Activated gamma-delta T cell (primary cell): ENCODE measurements at places on chromosomes 3 and 15.

DNA sequence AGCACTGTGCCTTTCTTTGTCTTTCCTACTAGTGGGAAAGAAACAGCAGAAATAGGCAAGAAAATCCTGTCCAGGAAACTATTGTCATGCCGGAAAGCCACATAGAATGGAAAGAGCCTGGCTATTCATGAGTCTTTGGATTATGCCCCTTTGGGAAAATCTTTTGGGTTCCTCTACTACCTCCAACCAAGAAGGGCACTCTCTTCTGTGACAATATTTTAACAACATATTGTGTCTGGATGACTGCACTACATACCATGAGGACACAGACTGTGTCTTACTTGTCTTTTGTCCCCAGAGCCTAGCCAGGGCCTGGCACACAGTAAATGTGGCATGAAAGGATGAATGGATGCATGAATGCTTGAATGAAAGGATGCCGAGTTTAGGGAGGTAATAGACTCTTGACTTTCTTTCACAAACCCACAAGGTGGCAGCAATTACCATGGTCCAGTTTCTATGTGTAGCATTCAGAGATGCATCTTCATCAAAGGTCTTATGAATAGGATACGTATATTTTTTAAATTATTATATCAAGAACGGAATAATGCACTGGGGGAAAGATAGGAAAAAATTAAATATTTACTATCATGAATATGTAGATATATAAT lies 30.3 kb downstream of the ARL14 start:
- no peak for DNase-seq

DNA sequence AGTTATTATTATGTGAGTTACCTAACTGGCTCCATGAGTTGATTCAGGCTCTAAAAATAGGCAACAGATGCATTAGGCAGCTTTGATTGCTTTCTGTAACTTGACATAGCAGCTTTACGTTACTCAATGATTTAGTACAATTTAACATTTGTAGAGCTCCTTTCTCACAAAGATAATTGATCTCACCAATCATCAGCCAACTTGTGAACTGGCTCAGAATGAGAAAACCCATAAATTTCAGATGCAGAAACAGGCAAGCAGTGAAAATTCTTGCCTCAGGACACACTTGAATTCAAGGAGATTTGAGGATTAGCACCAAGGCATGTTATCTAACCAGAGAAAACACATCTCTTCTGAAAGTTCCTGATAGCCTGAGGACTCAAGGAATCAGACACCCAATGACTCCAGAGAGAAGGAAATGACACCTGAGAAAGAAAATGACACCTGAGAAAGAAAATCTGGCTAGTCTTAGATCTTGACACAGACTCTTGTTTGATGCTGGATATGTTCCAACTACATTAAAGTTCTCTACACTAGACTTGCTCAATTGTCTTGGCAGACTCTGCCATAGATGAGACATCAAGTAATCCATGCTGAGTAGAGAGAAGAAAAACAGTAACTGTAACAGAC lies 315.1 kb upstream of the CBLB start:
- no peak for DNase-seq

- no peak for DNase-seq
Observed at GRCh38 chr3:45137656-45138181, 8.5 kb downstream of the CDCP1 start.

GRCh38 chr3:43296565-43296964 lies 10.2 kb downstream of the SNRK start:
- no peak for DNase-seq

- no peak for DNase-seq
Observed at GRCh38 chr3:184899953-184900595, 88.1 kb downstream of the VPS8 start.

GRCh38 chr3:48426944-48427629 lies 2.8 kb downstream of the PLXNB1 start:
- DNase-seq = no peak

- no peak for DNase-seq
Observed at GRCh38 chr3:138242466-138242865, 55.4 kb downstream of the ARMC8 start.

DNA sequence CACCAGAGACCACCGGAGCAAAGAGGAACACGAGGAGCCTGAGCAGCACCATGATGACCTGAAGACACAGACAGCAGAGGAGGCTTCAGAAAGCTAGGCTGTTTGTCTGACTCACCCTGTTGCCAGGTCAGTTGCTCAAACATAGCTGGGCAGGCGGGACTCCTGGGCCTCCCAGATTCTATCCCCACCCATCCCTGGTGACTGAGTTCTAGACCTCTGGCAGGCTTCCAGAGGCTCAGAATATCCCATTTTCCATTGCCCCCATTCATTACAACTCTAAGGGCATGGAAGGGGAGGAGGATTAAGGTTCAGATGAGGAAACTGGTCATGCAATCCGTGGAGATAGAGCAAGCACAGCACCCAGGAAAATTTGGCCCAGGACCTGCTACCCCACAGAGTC lies at the start of gene CDHR4:
TSS of gene CDHR4 (minus strand) at position 113 of the 400 bp plus-strand sequence. CDS start at position 52, 61 bp downstream.
- DNase-seq = no peak

- no peak for DNase-seq
Observed at GRCh38 chr15:67006083-67007065, 59.0 kb upstream of the SMAD3 start.

GRCh38 chr3:41118461-41119390 lies 80.6 kb upstream of the CTNNB1 start:
- no peak for DNase-seq

DNA sequence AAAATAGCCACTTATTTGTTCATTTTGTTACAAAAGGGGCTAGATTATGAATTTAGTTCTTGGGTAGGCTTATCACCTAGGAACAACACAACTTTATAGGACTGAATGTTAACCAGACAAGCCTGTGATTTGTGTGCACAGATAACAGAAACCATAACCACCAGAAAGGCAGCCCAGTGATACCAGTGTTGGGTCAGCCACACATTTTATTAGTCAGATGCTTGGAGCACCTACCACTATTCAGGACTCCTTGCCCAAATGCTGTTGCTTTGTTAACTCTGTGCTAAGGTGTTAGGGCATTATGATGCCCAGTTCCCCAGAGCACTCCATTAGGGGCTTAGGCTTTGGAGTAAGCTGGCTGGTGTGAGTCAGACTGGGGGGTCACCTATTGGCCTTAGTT lies 22.5 kb downstream of the PLCL2 start:
- DNase-seq = no peak

GRCh38 chr3:68378631-68379030 lies 553.7 kb downstream of the TAFA4 start:
- DNase-seq = no peak

DNA sequence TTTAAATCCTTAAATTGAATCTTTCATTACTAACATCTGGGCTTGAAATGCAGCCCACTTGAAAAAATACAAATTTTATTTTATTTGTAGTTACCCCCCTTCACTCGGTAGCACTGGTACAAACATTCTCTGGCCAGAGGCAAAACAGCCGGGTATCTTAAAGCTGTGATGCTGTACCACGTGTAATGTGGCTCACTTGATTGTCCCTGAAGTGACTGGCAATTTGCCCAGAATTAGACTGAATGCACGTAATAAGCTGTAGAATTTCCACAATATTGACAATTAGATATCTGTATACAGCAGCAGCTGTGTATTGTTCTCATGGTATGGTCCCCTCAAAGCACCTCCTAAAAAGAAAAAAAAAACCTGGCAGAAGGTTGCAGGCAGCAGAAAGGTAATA lies 192.8 kb upstream of the TBC1D5 start:
- no peak for DNase-seq

GRCh38 chr3:134342259-134342658 lies 32.0 kb downstream of the AMOTL2 start:
- DNase-seq = no peak

DNA sequence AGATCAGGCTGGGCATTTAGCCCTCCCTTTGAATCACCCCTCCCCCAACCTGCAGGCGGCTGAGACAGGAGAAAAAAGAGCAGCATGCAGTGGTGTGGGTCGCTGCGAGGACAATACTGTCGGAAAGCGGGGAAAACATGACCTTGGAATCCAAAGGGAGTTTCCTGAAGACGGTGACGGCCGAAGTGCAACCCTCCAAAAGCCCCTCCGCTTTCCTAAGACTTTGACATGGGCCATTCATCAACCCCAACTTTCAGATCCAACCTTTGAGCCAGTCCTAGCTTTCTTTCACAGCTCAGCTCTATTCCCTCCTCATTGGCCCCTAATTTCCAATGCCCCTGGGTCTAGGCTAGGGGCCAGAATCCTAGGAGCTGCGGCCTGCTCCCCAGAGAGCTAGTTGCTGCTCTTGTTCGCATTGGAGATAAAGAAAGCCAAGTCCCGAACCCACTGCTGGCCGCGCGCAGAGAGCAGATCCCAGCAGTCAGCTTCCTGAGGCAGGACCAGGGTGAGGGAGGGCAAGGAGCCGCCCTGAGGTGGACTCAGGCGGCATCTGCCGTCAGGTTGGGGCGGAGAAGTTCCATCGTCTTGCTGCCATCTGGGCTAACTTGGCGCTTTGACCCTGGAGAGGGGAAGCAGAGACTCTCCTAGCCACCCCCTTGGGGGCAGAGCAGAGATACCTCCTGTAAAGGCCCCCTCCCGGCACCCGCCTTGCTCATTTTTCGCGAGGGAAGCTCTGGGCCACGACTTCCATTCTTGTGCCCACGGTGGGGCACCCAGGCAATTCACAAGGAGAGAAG lies 914 bp downstream of the ZIC4 start:
- DNase-seq = no peak

DNA sequence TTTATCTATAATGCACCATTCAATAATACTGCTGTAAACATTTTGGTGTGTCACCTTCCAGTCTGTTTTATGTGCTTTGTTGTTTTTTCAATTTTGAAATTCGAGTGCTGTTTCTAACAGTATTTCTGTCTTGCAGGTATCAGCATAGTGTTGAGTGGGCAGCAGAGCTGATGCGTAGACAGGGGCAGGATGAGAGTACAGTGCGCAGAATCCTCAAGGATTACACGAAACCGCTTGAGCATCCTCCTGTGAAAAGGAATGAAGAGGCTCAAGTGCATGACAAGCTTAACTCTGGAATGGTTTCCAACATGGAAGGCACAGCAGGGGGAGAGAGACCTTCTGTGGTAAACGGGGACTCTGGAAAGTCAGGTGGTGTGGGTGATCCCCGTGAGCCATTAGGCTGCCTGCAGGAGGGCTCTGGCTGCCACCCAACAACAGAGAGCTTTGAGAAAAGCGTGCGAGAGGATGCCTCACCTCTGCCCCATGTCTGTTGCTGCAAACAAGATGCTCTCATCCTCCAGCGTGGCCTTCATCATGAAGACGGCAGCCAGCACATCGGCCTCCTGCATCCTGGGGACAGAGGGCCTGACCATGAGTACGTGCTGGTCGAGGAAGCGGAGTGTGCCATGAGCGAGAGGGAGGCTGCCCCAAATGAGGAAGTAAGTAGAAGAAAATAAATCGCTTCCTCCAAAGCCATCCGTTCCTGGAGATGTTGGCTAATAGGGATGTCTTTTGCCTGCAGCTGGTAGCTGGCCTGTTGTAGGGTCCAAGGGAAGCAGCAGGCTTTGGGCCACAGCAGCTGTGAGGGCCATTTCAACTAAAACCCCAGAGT lies 19.1 kb downstream of the TSEN2 start:
- DNase-seq = no peak

DNA sequence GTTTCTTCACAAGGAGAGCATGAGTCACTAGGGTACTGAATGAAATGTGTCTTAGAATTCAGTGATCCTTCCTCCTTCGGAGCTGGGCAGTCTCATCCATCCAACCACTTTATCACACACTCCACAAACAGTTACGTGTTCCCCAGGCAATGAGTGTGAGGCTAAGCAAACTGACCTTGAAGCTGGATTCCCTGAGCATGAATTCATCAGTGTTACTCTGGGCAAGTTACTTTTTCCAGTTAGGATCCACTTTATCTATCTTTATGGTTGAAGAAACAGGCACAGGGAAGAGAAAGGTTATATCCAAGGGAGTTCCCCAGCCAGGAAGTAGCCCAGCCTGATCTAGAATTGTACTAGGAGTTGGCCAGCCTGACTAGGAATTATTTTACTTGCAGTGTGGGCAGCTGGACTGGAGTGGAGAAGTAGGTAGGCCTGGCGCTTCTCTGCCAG lies 17.1 kb upstream of the GCNT3 start:
- DNase-seq = no peak

DNA sequence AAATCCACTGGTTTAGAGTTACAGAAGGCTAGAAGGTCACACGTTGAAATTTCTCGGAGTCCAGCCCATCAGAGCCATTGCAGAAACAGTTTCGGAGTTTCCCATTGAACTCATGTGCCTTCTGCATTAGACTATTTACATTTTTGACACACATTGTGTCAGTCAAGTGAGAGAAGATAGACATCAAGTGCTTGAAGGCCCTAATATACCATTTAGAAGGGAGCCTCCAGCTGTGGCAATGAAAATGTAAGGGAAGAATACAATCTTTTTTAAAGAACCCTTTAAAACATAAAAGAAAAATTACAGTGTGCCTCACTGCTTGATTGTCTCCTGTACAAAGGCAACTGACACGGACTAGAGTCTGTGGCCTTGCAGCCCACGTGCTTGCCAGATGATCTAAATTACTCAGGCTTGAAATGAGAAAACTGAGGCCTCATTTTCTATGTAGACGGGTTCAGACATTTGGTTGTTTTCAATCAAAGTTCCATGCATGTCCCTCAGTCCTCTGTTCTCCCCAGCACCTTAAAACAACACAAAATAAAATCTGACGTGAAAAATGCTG lies 650.5 kb downstream of the ROBO2 start:
- DNase-seq = no peak

GRCh38 chr3:179146911-179147513 lies 1.1 kb upstream of the PIK3CA start:
- no peak for DNase-seq

DNA sequence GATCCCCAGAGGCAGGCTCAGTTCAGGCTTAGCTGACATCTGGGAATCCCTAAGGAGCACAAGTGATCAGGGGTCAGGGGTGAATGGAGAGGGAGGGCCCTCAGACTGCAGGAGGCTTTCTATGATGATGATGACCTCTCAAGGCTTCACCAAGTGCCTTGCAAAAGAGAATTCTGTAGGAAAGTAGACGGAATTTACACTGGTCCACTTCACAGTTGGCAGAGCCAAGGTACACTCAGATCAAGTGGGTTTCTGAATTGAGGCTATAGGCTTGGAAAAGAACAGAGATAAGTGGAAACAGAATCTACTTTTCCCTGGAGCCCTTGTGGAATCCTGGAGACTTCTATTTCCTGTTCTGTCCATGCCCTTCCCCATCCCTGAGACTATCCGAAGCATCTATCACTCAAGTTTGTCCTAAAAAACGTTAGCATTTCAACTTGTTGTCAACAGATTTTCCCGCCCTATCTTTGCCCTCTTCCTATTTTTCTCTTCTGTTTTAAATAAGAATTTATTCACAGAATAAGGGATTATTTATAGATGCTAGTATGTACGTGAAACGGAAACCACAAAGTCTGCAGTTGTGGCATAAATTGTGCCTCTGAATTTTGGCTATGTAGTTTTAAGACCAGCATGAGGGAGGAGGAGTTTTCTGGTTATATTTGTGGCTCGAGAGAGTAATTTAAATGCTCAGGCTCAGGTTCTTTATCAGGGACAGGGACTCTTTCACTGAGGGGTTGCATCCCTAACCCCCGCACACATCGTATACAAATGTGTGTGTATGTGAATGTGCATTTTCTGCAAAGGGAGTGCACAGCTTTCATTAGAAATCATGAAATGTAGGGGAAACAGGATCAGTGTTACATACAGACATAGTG lies 12.8 kb downstream of the GCSAM start:
- DNase-seq = no peak

GRCh38 chr3:106309274-106309673 lies 440.5 kb upstream of the CBLB start:
- DNase-seq = no peak
